ENCODE measurements at places on chromosomes 7 and 10. TPM values are rescaled to one million over a fixed set of nuclear protein-coding genes. Genes with fewer than 3 reads are reported as not detected.
A peak's percentile ranks its signal among the peaks of the same experiment; 100 is the strongest.

GRCh38 chr10:456486-456885 lies 233.0 kb downstream of the DIP2C start:
- DNase-seq: no peak
- H3K27ac ChIP-seq: no peak overlapping the region
- H3K36me3 ChIP-seq: no peaks in the 10 kb centered on the region
- H3K27me3 ChIP-seq: no peaks in the 10 kb centered on the region

DNA sequence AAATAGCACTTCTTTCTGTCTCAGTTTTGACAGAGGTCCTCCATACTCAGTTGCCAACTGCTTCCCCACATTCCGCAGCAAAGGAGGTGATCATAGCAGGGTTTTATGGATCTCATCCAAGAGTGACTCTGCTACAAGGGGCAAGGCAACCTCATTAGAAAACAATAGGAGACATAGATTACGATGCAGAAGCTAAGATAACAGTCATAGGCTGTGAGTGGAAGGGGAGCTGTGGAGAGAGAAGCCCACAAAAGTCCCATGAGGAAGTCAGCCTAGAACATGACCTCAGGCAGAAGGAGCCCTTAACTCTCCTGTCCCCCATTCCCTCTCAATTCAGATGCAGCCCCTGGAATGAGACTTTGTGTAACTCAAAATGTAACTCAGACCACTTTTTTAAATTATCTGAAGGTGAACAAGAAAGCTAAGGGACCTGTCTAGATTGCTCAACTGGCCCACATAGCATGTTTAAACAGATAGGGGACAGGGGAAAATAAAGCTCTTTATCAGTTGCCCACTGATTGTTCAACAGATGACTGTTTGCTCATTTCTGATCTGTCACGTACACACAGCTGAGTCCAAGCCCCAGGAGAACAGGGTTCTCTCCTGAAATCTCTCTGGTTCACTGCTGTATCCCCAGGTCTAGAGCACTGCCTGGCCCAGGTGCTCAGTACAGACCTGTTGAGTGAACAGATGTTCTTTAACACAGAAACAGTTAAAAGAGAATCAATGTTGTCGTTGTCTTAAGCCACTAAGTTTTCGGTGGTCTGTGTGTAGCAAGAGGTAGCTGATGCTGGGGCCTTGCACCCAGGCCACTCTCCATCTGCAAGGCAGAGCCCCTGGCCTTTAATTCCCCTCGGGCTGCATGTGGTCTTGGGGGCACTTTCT lies 1.5 kb upstream of the NCOA4 start:
- no peaks in the 10 kb centered on the region for H3K27me3 ChIP-seq
- DNase-seq: no peak
- H3K27ac ChIP-seq: peak overlapping the region; percentile 41
- no peak overlapping the region for H3K4me3 ChIP-seq
- peaks cover 30% of the 10 kb centered on the region for H3K4me1 ChIP-seq

- peaks cover 4% of the 10 kb centered on the region for H3K4me1 ChIP-seq
- H3K27me3 ChIP-seq: peaks cover 29% of the 10 kb centered on the region
- no peaks in the 10 kb centered on the region for H3K36me3 ChIP-seq
- H3K27ac ChIP-seq: no peak overlapping the region
Measured at GRCh38 chr10:30056281-30056680, 3.1 kb downstream of the JCAD start.

- no peaks in the 10 kb centered on the region for H3K4me1 ChIP-seq
- no peaks in the 10 kb centered on the region for H3K36me3 ChIP-seq
- H3K27me3 ChIP-seq: peaks cover 6% of the 10 kb centered on the region
- no peak overlapping the region for H3K27ac ChIP-seq
- no peak for DNase-seq
Measured at GRCh38 chr10:27714349-27714748, 31.3 kb downstream of the MKX start.

DNA sequence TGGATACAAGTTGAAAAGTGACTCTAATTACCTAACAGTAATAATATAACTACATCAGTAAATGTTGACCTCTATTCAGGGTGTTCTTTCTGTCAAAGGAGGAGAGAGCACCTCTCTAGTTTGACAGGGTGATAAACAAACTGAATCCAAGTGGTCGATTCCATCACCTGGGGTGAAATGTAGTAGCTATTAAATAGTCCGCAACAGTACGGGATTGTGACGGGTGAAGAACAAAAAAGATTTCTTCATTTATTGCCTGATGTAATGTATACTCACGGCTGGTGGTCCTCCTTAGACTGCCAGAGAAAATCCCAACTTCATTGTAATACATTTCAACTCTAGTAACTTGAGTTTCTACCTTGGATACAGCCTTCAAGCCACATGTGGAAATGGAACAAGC lies 292.5 kb upstream of the CELF2 start:
- no peaks in the 10 kb centered on the region for H3K36me3 ChIP-seq
- H3K4me3 ChIP-seq: no peak overlapping the region
- no peaks in the 10 kb centered on the region for H3K27me3 ChIP-seq
- no peak for DNase-seq
- H3K27ac ChIP-seq: no peak overlapping the region
- H3K4me1 ChIP-seq: no peaks in the 10 kb centered on the region

DNA sequence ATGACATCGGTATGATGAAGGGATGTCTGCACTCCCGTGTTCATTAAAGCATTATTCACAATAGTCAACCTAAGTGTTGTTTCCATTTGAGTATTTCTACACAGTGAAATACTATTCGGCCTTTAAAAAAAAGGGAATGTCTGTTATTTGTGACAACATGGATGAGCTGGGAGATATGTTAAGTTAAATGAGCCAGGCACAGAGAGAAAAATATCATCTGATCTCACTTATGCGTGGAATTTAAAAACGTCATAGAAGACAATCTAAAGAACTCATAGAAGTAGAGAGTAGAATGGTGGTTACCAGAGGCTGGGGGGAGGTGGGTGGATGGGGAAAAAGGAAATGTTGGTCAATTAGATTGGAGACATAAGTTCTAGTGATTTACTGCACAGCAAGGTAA lies 753.3 kb downstream of the GRM8 start:
- H3K4me3 ChIP-seq: no peak overlapping the region
- no peaks in the 10 kb centered on the region for H3K4me1 ChIP-seq
- no peaks in the 10 kb centered on the region for H3K36me3 ChIP-seq
- H3K27ac ChIP-seq: no peak overlapping the region
- no peaks in the 10 kb centered on the region for H3K27me3 ChIP-seq
- DNase-seq: no peak

GRCh38 chr10:75803816-75804552 lies 372.6 kb downstream of the LRMDA start:
- no peak overlapping the region for H3K27ac ChIP-seq
- no peak overlapping the region for H3K4me3 ChIP-seq
- H3K27me3 ChIP-seq: no peaks in the 10 kb centered on the region
- H3K36me3 ChIP-seq: no peaks in the 10 kb centered on the region
- DNase-seq: no peak
- no peaks in the 10 kb centered on the region for H3K4me1 ChIP-seq

- no peak overlapping the region for H3K4me3 ChIP-seq
- DNase-seq: no peak
- no peaks in the 10 kb centered on the region for H3K36me3 ChIP-seq
- H3K4me1 ChIP-seq: peaks cover 5% of the 10 kb centered on the region
- peaks cover 5% of the 10 kb centered on the region for H3K27me3 ChIP-seq
- H3K27ac ChIP-seq: peak overlapping the region; percentile 29
Measured at GRCh38 chr10:125155101-125155500, 5.3 kb downstream of the CTBP2 start.

- no peak overlapping the region for H3K4me3 ChIP-seq
- no peaks in the 10 kb centered on the region for H3K36me3 ChIP-seq
- DNase-seq: no peak
- H3K27me3 ChIP-seq: no peaks in the 10 kb centered on the region
- H3K4me1 ChIP-seq: no peaks in the 10 kb centered on the region
Measured at GRCh38 chr10:133557381-133557780, 8.0 kb downstream of the SYCE1 start.

GRCh38 chr7:41979834-41980307 lies 257.1 kb downstream of the GLI3 start:
- no peaks in the 10 kb centered on the region for H3K27me3 ChIP-seq
- H3K27ac ChIP-seq: no peak overlapping the region
- no peaks in the 10 kb centered on the region for H3K36me3 ChIP-seq
- H3K4me3 ChIP-seq: no peak overlapping the region

DNA sequence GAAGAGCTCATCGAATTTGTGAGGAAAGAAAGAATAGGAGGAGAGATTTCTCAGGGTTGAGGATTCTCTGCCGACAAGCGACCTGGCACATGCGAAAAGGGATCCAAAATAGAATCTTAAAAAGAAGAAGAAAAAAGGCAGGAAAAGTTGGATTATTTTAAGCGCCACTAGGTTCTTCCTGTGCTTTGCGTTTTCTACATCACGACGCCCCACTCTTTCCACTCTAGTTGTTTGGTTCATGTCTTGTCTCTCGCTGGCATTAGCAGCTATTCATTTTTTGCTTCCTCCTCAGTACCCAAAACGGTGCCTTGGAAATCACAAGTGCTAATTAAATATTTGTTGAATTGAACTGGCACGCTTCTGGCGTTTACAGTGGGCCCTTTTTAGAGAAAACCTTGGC lies 674 bp upstream of the FRA10AC1 start:
- peak overlapping the region; percentile 82 for H3K27ac ChIP-seq
- H3K27me3 ChIP-seq: no peaks in the 10 kb centered on the region
- peak; percentile 13 for DNase-seq
- peaks cover 17% of the 10 kb centered on the region for H3K4me1 ChIP-seq
- H3K36me3 ChIP-seq: peaks cover 10% of the 10 kb centered on the region

DNA sequence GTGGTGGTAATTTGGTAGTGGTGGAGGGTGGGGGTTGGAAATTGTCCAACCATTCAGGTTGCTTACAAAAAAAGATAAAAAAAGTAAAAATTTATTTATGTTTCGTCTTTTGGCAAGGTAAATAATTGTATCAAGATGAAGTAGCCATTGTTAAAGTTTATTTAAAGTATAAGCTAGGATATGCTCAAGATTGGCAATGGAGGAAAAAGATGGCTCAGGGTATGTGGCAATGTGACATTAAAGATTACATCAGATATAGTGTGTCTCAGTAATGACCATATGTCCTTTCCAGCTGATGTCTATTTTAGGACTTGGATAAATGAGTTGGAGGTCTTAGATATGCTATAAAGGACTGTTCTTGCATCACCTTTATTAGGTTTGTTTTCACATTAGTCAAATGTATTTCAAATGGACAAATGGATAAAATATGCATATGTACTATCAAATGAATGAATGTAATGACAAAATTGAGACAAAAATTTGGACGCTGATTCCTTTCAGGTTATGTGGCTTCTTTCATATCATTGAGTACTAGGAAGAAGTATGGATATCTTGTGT lies 60.9 kb downstream of the ST7 start:
- peak overlapping the region; percentile 60 for H3K27ac ChIP-seq
- DNase-seq: no peak
- no peak overlapping the region for H3K4me3 ChIP-seq
- no peaks in the 10 kb centered on the region for H3K27me3 ChIP-seq
- H3K36me3 ChIP-seq: no peaks in the 10 kb centered on the region

- no peaks in the 10 kb centered on the region for H3K4me1 ChIP-seq
- no peak for DNase-seq
- no peak overlapping the region for H3K27ac ChIP-seq
- H3K27me3 ChIP-seq: no peaks in the 10 kb centered on the region
- H3K4me3 ChIP-seq: no peak overlapping the region
Measured at GRCh38 chr7:92608380-92609322, 18.5 kb upstream of the FAM133B start.

DNA sequence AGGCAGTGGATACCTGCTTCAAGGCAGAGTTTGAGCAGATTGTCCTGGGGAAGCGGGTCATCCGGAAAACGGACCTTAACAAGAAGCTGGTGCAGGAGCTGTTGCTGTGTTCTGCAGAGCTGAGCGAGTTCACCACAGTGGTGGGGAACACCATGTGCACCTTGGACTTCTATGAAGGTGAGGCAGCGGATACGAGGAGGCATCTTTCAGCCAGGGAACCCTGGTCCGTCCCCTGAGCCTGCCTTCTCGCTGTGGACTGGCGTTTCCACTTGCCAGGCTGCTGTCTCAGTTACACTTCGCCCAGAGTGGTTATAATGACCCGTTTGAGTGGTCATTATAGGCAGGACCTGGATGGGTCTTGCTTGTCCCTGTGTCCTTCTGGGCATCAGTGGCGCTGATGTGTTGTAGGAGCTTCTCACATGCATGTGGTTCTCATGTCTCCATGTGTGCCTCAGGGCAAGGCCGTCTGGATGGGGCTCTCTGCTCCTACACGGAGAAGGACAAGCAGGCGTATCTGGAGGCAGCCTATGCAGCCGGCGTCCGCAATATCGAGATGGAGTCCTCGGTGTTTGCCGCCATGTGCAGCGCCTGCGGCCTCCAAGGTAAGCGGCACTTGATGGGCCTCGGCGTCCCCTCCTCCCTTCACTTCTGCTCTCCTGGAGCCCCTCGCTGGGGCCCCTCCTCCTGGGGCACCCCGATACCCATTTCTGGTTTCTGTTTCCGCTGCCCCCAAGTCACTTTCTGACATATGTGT lies 18.0 kb downstream of the UPP1 start:
- DNase-seq: no peak
- peaks cover 48% of the 10 kb centered on the region for H3K36me3 ChIP-seq
- H3K27ac ChIP-seq: no peak overlapping the region
- H3K4me3 ChIP-seq: no peak overlapping the region
- no peaks in the 10 kb centered on the region for H3K27me3 ChIP-seq

- H3K4me3 ChIP-seq: no peak overlapping the region
- no peaks in the 10 kb centered on the region for H3K4me1 ChIP-seq
- H3K27me3 ChIP-seq: no peaks in the 10 kb centered on the region
Measured at GRCh38 chr7:80760292-80760691, 121.8 kb downstream of the CD36 start.

DNA sequence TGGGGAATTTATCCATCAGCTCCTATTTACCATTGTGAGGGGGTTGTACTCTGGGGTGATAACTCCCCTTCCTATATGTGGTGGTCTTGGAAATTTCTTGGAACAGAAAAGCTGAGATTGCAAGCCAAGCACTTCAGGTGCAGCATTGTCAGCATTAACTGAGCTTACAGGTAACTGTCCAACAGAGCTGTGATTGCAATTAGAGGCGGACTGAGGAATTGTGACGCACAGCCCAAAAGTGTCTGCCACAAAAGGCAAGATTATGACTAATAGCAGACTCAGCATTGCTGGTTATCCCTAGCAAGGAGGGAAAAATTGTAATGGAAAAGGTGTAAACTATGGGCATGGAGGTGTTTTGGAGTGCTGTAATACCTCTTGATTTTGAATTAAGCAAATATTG lies 126.1 kb upstream of the AGR3 start:
- no peak for DNase-seq
- H3K36me3 ChIP-seq: no peaks in the 10 kb centered on the region
- no peaks in the 10 kb centered on the region for H3K4me1 ChIP-seq
- H3K4me3 ChIP-seq: no peak overlapping the region

GRCh38 chr10:3067118-3067858 lies at the start of gene PFKP:
PFKP (plus strand) TSS chr10:3067548; CDS start chr10:3067596, 48 bp downstream.
- peak; percentile 43 for DNase-seq
- peak within 1 kb of the TSS; percentile 88 for H3K4me3 ChIP-seq
- peak within 1 kb of the TSS; percentile 74 for H3K27ac ChIP-seq
- H3K36me3 ChIP-seq: no peaks in the 10 kb centered on the region

- no peak overlapping the region for H3K4me3 ChIP-seq
- H3K27me3 ChIP-seq: no peaks in the 10 kb centered on the region
- no peak for DNase-seq
- H3K27ac ChIP-seq: no peak overlapping the region
- H3K36me3 ChIP-seq: no peaks in the 10 kb centered on the region
Measured at GRCh38 chr10:83017076-83017867, 1122.0 kb upstream of the GHITM start.

The MEIG1 gene
- 0.91 TPM for total RNA-seq

The CFAP70 gene
- 0.86 TPM for total RNA-seq

The MYL7 gene
- total RNA-seq: not detected

The GPER1 gene
- not detected for total RNA-seq

The CCDC3 gene
- not detected for total RNA-seq

The PCGF6 gene
- 17.7 TPM for total RNA-seq

All from CD8-positive, alpha-beta memory T cell (primary cell).